ENCODE measurements at places on chromosomes 5 and 9.

GRCh38 chr5:37836592-37837413, 3.0 kb downstream of the GDNF start:
- no peak for DNase-seq

- no peak for DNase-seq
These were observed 113.5 kb upstream of the TNPO1 start for GRCh38 chr5:72702881-72703434.

GRCh38 chr5:124678468-124678867, 68.0 kb downstream of the ZNF608 start:
- no peak for DNase-seq

DNA sequence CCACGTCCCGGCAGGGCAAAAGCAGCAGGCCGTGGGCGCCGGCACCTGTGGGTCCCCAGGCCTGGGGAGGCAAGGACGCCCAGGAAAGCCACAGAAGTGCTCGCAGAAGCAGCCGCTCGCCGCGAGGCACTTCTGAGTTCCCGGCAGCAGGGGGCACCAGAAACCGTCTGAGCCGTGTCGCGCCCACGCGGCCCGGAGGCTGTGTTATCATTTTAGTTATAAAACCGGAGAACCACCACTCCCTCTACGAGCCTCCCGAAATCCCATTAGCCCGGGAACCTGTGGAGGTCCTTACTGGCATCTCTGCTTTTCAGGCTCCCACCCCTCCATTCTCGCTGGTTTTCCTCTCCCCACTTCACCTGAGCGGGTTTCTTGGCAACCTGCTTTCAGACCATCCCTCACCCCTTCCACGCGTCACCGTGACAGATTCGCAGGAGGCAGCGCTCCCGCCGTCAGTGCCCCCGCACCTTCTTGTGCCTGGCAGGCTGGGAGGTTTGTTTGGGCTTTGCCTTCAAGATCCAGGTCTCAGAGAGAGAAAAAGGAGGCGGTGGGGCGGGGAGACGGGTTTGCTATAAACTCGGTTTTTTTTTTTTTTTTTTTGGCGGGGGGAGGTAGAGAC, 2.3 kb downstream of the GDNF start:
- DNase-seq = peak; percentile 79

DNA sequence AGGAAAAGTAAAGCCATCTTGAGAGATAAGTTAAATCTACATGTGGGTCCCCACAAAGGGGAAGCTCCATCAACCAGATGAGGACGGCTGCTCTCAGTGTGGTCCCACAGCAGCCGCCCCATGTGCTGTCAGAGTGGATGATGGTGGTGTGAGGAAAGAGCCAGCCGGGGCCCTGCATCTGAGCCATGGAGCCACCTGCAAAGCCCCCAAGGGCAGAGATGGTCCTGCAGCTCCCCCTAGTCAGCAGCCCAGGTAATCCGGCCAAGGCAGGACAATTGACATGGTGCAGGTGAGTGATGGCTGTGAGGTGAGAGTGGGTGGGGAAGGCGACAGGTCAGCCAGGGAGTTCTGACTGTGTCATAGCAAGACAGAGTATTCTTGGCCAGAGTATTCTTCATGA, 458.8 kb downstream of the ICE1 start:
- DNase-seq = no peak

DNA sequence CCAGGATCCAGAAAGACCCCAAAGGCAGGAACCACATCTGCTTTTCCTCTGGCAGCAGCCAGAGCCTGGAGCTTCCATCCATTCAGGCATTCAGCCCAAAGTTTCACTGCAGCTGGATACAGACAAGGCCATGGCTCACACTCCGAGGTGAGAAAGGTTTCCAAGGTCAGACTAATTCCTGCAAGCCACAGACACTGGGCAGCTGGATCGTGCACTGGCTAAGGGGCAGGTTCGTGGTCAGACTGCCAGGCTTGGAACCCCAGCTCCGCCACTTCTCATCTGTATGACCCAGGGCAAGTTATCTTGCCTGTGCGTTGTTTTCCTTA, 36.9 kb downstream of the SPOCK1 start:
- no peak for DNase-seq

DNA sequence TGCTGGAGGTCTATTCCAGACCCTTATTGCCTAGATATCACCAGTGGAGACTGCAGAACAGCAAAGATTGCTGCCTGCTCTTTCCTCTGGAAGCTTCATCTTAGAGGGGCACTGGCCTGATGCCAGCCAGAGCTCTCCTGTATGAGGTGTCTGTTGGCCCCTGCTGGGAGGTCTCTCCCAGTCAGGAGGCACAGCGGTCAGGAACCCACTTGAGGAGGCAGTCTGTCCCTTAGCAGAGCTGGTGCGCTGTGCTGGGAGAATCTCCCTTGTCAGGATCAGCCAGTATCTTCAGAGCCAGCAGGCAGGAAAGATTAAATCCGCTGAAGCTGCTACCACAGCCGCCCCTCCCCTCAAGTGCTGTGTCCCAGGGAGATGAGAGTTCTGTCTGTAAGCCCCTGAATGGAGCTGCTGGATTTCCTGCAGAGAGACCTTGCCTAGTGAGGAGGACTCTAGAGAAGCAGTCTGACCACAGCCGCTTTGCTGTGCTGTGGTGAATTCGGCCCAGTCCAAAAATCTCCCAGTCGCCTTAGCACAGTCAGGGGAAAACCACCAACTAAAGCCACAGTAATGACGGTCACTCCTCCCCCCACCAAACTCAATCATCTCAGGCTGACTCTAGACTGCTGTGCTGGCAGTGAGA, 124.1 kb downstream of the JAKMIP2 start:
- DNase-seq = no peak

GRCh38 chr5:130032807-130033206, 128.5 kb downstream of the CHSY3 start:
- peak; percentile 41 for DNase-seq
